ENCODE measurements at places on chromosomes 16 and 17. TPM values are rescaled to one million over a fixed set of nuclear protein-coding genes. Genes with fewer than 3 reads are reported as not detected.

GRCh38 chr16:22810226-22810625 lies 3.7 kb upstream of the HS3ST2 start:
- DNase-seq: no peak

DNA sequence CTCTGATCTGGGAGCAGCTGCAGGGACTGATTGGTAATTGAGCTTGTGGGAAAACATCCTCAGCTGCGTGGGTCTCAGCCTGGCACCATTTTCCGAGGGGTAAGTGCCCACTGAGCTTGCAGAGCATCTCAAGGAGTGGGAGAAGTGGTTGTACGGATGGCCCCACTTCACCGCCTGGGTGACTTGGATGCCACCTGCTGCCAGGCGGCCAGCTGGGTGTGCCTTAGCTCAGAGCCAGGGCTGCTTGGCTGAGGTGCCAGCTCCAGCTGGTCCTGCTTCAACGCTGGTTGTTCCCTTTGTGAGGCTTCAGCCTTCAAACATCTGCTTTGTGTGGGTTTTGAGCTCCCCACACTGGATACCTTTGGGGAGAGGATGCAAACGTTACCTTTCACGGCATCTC lies 482.7 kb upstream of the EEF2KMT start:
- DNase-seq: no peak

- no peak for DNase-seq
These were observed at the start of gene CD300E for GRCh38 chr17:74623693-74624093. Gene CD300E (minus strand): TSS chr17:74623738. CDS start chr17:74623621, 117 bp downstream.

GRCh38 chr17:50192618-50193291 lies 8.7 kb downstream of the COL1A1 start:
- DNase-seq: no peak

- no peak for DNase-seq
These were observed 35.4 kb downstream of the SYCE1L start for GRCh38 chr16:77234611-77235010.

DNA sequence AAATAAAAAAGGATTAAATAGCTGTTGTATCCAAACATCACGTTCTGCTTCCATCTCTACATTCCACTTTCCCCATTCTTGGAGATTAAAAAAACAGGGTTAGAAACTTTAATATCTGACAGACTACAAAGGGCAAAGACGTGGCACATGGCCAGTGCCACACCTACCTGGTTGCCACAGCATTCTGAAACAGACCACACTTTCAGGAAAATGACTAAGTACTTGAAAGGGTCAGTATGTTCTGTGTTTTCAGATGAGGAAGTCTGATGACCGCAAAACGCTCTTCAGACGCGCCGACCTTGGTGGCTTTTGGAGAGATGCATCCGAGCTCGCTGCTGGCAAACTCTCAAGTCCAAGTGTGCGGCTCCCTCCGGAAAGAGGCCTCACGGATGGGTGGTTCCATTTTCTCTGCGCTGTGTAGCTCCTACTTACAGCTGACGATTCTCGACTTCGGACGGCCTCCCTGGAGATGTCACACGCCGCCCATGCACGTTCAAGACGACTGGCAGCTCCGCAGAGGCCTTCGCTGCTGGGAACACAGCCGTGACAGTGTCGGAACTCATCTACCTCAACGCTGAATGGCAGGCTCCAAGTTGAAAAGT lies 15.5 kb downstream of the MAP1LC3B start:
- DNase-seq: no peak

GRCh38 chr16:84746875-84747274 lies 47.1 kb downstream of the USP10 start:
- no peak for DNase-seq

NXN gene
- total RNA-seq: 46.0 TPM

LLGL2 gene
- total RNA-seq: 477 TPM

C16orf46 gene
- total RNA-seq: 1.2 TPM

PRSS8 gene
- 312 TPM for total RNA-seq

RETREG3 gene
- 78.8 TPM for total RNA-seq

KRTAP4-9 gene
- not detected for total RNA-seq
